ENCODE measurements at places on chromosomes 1 and 21.

GRCh38 chr1:119874186-119874585 lies 22.1 kb downstream of the ADAM30 start:
- DNase-seq = no peak

DNA sequence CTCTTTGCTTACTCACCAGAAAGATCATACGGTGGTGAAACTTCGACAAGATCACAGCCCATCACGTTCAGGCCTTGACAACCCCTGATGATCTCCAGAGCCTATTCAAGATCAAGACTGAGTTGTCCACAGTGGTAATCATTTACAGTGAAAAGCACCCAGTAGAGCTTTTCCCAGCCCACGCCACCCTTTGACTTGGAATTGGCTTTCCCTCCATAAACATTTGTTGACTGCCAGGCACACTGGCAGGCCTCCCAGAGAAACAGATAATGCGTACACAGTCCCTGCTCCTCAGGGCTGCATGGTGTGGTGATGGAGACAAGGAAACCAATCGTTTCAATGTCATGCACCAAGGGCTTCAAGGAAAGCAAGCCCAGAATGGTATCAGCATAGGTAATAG lies 10.1 kb downstream of the AGMAT start:
- no peak for DNase-seq

DNA sequence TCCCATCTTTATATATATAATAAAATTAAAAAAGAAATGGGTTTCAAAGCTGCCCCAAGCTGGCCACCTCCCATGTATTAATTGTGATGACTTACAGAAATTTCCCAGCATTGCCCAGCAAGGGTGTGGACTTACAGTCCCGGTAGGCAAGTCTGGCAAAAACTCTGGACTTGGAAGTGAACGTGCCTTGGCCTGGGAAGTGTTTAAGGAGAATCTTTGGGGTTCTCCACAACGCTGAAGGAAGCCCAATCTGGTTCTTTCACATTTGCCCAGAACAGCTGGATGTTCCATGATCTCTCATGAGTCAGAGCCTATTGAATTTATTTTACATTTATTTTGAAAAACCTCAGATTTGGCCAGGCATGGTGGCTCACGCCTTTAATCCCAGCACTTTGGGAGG lies 98.4 kb upstream of the SLC45A1 start:
- DNase-seq = no peak

GRCh38 chr1:182658055-182658454 lies 26.3 kb downstream of the RGS8 start:
- no peak for DNase-seq

- DNase-seq = no peak
These were observed 251.1 kb upstream of the ADGRL2 start for GRCh38 chr1:81549588-81550127.

Data from GOT3 (cell line).